ENCODE measurements at places on chromosomes 4 and X.

DNA sequence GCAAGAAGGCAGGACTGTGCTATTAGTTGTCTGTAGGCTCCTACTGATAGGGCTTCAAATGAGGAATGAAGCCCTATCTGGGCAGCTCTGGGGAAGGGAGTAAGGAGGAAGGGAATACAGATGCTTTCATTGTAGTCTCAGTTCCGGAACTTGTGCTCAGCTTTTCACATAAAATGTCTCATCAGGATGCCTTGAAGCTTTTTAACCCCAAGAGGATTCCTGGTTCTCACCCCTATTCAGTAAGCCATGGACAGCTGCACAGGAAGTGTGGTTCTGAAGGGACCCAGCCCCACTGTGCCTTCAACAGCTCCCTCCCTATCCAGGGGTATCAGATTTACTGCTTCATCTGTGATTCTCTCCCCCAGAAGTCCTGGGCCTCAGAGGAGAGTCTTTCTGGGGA is 5.0 kb downstream of the ARMCX5 start:
- peaks cover 4% of the 10 kb centered on the region for H3K4me1 ChIP-seq
- no peak for DNase-seq
- no peaks in the 10 kb centered on the region for H3K27me3 ChIP-seq

DNA sequence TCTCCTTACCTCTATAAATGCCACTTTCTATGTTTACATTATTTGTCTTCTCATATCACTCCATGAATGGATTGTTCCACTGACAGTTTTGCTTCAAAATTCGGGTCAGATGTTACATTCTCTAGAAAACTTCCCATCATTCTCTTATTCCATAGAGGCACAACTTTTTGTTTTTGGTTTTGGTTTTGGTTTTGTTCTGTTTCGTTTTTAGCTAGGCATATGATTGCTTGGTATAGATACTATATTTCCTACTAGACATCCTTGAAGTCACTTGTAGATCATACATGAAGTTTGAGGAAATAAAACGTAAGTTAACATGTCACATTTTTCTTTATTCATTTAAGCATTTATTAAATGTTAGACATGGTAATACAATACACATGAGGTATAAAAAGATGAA is 961.0 kb downstream of the PCDH18 start:
- no peak overlapping the region for H3K4me3 ChIP-seq
- no peak overlapping the region for H3K27ac ChIP-seq
- H3K4me1 ChIP-seq, result no peaks in the 10 kb centered on the region

- H3K27ac ChIP-seq, result no peak overlapping the region
- H3K36me3 ChIP-seq, result no peaks in the 10 kb centered on the region
- DNase-seq, result no peak
These were observed 174.2 kb downstream of the MAPK10 start for GRCh38 chr4:86185659-86186058.

DNA sequence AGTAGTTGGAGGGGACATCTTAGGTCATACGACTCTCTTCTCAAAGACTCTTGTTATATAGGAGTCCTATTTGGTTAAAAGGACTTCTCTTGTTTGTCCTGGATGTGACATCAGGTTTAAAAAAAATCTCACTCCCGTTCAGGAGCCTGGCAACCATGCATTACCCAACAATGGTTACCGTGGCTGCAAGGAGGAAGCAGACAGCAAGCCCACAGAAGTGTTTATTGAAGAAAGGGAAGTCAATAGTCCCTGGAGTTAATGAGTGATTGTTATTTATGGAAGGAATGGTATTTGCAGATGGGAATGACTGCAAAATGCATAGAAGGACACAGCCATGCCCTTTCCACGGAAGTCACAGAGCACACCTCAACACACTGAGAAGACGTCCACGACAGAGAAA is 75.9 kb upstream of the ENPP6 start:
- no peak overlapping the region for H3K4me3 ChIP-seq
- H3K27ac ChIP-seq, result no peak overlapping the region
- DNase-seq, result no peak
- no peaks in the 10 kb centered on the region for H3K36me3 ChIP-seq
- H3K27me3 ChIP-seq, result no peaks in the 10 kb centered on the region

GRCh38 chr4:67460574-67460973 is 84.7 kb downstream of the CENPC start:
- no peaks in the 10 kb centered on the region for H3K4me1 ChIP-seq
- no peaks in the 10 kb centered on the region for H3K27me3 ChIP-seq
- no peak overlapping the region for H3K27ac ChIP-seq
- no peak for DNase-seq

DNA sequence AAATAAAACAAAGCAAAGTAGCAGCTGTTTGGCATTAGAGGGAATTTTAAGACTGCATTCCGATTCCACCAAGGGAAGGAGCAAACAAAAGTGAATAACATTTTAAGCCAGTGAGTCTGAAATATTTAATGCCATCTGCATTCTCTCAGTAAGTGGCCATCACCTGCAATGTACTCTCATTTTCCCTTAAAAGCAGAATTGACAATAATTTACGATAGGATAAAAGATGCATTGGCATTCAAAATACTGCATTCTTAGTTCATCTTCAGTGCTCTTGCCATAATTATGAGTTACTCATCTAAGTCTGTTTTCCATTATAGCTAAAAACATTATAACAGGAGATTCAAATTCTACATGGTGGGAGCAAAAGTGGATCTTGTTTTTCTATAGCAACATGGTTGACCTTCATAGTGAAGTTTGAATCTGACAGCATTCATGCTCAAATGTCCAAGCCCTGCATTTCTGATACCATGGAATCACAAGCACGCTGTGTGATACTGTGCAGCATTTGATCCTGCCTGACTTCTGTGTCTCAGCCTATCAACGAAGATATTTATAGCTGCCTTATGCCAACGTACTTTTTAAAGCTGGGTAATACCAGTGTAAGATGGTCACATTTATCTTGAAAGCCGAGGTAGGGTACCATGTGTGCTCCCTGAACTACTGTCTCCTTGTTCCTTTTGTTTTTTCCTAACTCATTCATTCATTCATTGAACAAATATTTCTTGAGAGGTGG is 355.3 kb upstream of the IGFBP7 start:
- no peak overlapping the region for H3K27ac ChIP-seq
- no peaks in the 10 kb centered on the region for H3K27me3 ChIP-seq
- H3K36me3 ChIP-seq, result no peaks in the 10 kb centered on the region
- H3K4me1 ChIP-seq, result no peaks in the 10 kb centered on the region
- DNase-seq, result no peak

GRCh38 chr4:129561280-129561679 is 465.3 kb downstream of the C4orf33 start:
- H3K27ac ChIP-seq, result no peak overlapping the region
- DNase-seq, result no peak
- no peaks in the 10 kb centered on the region for H3K27me3 ChIP-seq

DNA sequence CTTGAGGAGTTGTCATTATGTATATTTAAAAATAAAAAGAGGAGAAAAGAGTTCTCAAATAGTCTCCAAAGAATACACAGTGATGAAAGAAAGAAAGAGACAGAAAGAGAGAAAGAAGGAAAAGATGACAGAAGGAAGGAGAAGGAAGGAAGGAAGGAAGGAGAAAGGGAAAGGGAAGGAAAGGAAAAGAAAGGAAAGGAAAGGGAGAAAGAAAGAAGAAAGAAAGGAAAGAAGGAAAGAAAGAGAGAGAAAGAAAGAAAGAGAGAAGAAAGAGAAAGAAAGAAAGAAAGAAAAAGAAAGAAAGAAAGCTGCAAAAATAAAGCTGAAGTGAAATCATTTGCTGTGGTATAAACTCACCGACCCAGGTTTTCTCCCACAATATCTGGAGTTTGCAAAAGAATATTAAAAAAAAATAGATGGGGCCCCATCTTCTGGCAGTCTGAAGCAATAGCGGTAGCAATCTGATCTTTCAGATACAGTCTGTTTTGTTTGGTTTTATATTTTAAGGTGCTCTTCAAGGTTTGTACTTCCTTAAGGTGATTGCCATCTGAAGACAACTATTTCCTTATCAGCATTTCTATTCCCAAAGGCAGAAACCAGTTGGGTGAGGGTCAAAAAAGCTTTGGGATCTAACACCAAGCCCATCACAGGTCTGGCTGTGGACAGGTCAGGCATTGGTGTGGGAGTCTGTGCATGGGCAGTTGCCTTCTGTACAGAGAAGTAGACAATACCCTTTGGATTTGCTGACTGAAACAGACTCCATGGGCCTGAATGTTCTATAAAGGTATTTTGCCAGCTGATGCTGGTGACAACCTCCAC is 160.4 kb downstream of the CPEB2 start:
- no peak for DNase-seq
- no peaks in the 10 kb centered on the region for H3K4me1 ChIP-seq
- no peaks in the 10 kb centered on the region for H3K36me3 ChIP-seq
- H3K4me3 ChIP-seq, result no peak overlapping the region
- peaks cover 3% of the 10 kb centered on the region for H3K27me3 ChIP-seq

DNA sequence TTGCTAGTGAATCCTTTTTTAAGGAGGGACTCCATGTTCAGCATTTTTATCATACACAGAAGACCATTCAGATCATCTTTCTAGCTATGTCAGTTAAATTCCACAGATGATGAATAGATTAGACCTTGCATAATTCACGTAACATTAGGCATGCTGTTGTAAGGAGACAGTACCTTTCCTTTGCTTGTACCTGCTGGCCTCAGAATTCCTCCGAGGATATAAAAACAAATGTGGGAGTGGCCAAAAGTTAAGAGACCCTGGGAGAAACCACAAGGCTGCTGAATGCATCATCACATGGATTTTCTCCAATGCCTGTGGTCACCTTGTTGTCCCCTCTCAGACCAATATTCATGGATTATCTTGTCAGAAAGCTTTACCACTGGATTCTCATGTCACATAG is 201.4 kb downstream of the MAGEB17 start:
- DNase-seq, result no peak
- no peak overlapping the region for H3K4me3 ChIP-seq
- H3K27ac ChIP-seq, result no peak overlapping the region
- H3K4me1 ChIP-seq, result no peaks in the 10 kb centered on the region

- H3K27me3 ChIP-seq, result no peaks in the 10 kb centered on the region
- peaks cover 8% of the 10 kb centered on the region for H3K4me1 ChIP-seq
- peak; percentile 16 for DNase-seq
- H3K4me3 ChIP-seq, result peak within 1 kb of the TSS; percentile 63
- no peak within 1 kb of the TSS for H3K27ac ChIP-seq
These were observed at the start of gene BEX3 for GRCh38 chrX:103376118-103376978. Gene BEX3 (plus strand): TSS chrX:103376538. CDS start chrX:103377522, 984 bp downstream.

DNA sequence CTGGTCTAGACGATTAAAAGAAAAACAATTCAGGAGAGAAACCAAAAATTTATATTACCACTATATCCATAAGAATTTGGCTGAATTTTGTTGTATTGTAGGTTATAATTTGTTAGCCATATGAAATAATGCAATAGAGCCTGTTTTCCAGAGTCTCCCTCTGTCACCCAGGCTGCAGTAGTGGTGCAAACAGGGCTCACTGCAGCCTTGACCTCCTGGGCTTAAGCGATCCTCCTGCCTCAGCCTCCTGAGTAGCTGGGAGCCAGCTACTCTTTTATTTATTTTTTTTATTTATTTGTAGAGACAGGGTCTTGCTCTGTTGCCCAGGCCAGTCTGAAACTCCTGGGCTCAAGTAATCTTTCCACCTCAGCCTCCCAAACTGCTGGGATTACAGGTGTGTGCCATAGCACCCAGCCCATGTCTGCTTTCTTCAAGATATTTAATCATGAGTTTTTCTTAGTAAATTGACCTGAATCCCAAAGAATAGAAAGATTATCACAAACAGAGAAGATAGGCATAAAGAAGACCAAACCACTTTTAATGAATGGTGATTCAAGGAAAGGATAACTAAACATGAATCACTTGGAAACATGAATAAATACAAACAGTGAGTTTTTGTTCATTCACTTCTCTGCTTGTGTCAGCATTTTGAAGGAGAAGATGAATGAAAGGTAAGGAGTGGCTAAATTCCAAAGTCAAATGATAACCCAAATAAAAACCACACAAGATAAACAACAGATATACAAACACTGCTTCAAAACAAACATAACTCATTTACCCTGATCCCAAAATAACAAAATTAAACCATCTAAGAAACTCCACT is 82.1 kb downstream of the PPP3CA start:
- H3K27me3 ChIP-seq, result no peaks in the 10 kb centered on the region
- DNase-seq, result no peak
- no peak overlapping the region for H3K4me3 ChIP-seq
- H3K27ac ChIP-seq, result no peak overlapping the region

DNA sequence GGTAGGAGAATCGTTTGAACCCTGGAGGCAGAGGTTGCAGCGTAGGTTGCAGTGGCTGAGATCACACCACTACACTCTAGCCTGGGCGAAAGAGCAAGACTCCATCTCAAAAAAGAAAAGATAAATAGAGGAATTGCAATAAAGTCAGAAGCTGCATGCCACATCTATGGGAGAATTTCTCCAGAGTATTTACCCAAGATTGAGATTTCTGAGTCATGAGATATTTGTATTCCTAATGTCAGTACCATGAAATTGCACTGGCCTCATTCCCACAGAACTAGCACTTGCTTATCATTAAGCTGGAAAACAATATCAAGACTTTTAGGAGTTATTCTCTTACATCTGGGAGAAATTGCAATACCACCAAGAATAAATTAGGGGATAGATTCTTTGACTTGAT is 37.4 kb downstream of the ASIC5 start:
- H3K36me3 ChIP-seq, result no peaks in the 10 kb centered on the region
- H3K27ac ChIP-seq, result no peak overlapping the region
- no peak overlapping the region for H3K4me3 ChIP-seq
- no peaks in the 10 kb centered on the region for H3K4me1 ChIP-seq
- no peak for DNase-seq
- H3K27me3 ChIP-seq, result peaks cover 3% of the 10 kb centered on the region

GRCh38 chrX:3651277-3651676 is 62.2 kb downstream of the PRKX start:
- no peaks in the 10 kb centered on the region for H3K27me3 ChIP-seq
- H3K27ac ChIP-seq, result no peak overlapping the region
- H3K4me1 ChIP-seq, result no peaks in the 10 kb centered on the region
- no peak overlapping the region for H3K4me3 ChIP-seq

DNA sequence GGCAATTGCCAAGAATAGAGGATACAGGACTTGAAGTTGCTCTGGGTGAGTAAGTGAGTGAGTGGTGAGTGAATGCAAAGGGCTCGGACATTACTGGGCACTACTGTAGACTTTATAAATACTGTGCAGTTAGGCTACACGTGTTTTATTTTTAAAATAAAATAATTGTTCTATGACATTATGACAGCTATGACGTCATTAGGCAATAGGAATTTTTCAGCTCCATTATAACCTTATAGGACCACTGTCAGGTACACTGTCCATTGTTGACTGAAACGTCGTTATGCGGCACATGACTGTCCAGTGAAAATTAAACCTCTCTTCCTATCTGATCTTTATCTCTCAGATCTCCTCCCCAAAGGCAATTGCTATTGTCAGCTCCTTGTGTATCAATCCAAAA is 5.1 kb upstream of the TASL start:
- no peaks in the 10 kb centered on the region for H3K27me3 ChIP-seq
- peaks cover 4% of the 10 kb centered on the region for H3K4me1 ChIP-seq
- H3K27ac ChIP-seq, result no peak overlapping the region
- H3K36me3 ChIP-seq, result no peaks in the 10 kb centered on the region
- H3K4me3 ChIP-seq, result no peak overlapping the region
- no peak for DNase-seq

DNA sequence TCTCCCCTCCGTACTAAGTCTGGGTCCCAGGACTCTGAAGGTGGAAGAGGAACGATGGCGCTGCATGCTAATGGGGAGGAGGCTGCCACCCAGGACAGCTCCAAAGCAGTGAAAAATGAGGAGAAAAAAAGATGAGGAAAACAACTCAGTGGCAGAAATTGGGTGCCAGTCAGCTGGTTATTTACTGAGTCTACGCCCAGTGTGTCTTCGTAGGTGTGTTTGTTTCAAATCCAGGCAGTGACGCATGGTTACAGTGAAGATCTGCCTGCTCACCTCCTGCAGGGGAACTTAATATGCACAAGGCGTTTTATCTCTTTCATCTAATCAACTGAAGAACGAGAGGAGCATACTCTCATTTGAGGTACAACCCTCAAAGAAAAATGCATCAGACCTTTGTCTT is 70.9 kb upstream of the FBXW7 start:
- H3K36me3 ChIP-seq, result no peaks in the 10 kb centered on the region
- H3K27ac ChIP-seq, result no peak overlapping the region
- no peaks in the 10 kb centered on the region for H3K27me3 ChIP-seq
- no peak overlapping the region for H3K4me3 ChIP-seq
- peaks cover 8% of the 10 kb centered on the region for H3K4me1 ChIP-seq

All from CD4-positive, alpha-beta T cell (primary cell).